SJSA1 (cell line): ENCODE measurements at places on chromosomes 2 and 18. TPM values are rescaled to one million over a fixed set of nuclear protein-coding genes. Genes with fewer than 3 reads are reported as not detected.

The ERMN gene
- not detected in 2 replicates for total RNA-seq

The RHBDD1 gene
- total RNA-seq: 10.1 and 22.1 TPM in 2 replicates

The RGPD4 gene
- not detected in 2 replicates for total RNA-seq

The GAREM2 gene
- 0.05 TPM in 1 of 2 replicates, not detected in the other for total RNA-seq

The UGT1A4 gene
- total RNA-seq: not detected in 2 replicates

The CHRND gene
- total RNA-seq: not detected in 2 replicates

The LINC00305 gene
- not detected in 2 replicates for total RNA-seq

The FAHD2A gene
- total RNA-seq: 42.5 and 52.7 TPM in 2 replicates
